A549 treated with CORT108297 at 1 μM for 4 hours (cell line): ENCODE measurements at places on chromosomes 6 and 20. TPM values are rescaled to one million over a fixed set of nuclear protein-coding genes. Genes with fewer than 3 reads are reported as not detected.

The FIG4 gene
- 3.6 to 4.9 TPM (median 4.0 TPM) in 5 replicates for total RNA-seq

The SLC52A3 gene
- total RNA-seq, result 0.36 to 0.72 TPM (median 0.58 TPM) in 5 replicates

The DOK5 gene
- 0.05 to 0.15 TPM (median 0.09 TPM) in 3 of 5 replicates, not detected in the others for total RNA-seq

The COL19A1 gene
- not detected in 5 replicates for total RNA-seq

The GHRH gene
- not detected in 5 replicates for total RNA-seq

The RAET1L gene
- total RNA-seq, result 0.30 to 0.40 TPM (median 0.33 TPM) in 5 replicates

The CST5 gene
- total RNA-seq, result not detected in 5 replicates

The SIRPB1 gene
- 0.48 to 0.66 TPM (median 0.52 TPM) in 5 replicates for total RNA-seq

The CNR1 gene
- 0.39 to 1.1 TPM (median 0.57 TPM) in 5 replicates for total RNA-seq

The SLC35D3 gene
- 0.05 to 0.13 TPM (median 0.08 TPM) in 5 replicates for total RNA-seq

The FAM110A gene
- total RNA-seq, result 6.8 to 11.7 TPM (median 11.6 TPM) in 5 replicates

The LINC00237 gene
- not detected in 5 replicates for total RNA-seq

The MUC21 gene
- not detected in 5 replicates for total RNA-seq

The FRK gene
- total RNA-seq, result 1.2 to 1.6 TPM (median 1.4 TPM) in 5 replicates

The COL9A3 gene
- total RNA-seq, result 0.37 to 0.84 TPM (median 0.55 TPM) in 5 replicates

The ADGB gene
- not detected in 5 replicates for total RNA-seq

The PXDC1 gene
- total RNA-seq, result 14.9 to 23.6 TPM (median 19.1 TPM) in 5 replicates

The MEP1A gene
- total RNA-seq, result not detected in 5 replicates

The PLN gene
- total RNA-seq, result not detected in 5 replicates

The MMP24 gene
- total RNA-seq, result 16.9 to 23.3 TPM (median 20.2 TPM) in 5 replicates

The ZSWIM3 gene
- 1.4 to 2.1 TPM (median 1.4 TPM) in 5 replicates for total RNA-seq

The GPR63 gene
- total RNA-seq, result 0.45 to 0.60 TPM (median 0.53 TPM) in 5 replicates

The TRIM15 gene
- total RNA-seq, result 0.08 to 0.09 TPM in 2 of 5 replicates, not detected in the others

The MYMX gene
- not detected in 5 replicates for total RNA-seq

The SLC22A1 gene
- 0.88 to 4.1 TPM (median 1.9 TPM) in 5 replicates for total RNA-seq
